ENCODE measurements at places on chromosomes 7 and 10.
A peak's percentile ranks its signal among the peaks of the same experiment; 100 is the strongest.

GRCh38 chr7:133985300-133985699 is 141.8 kb upstream of the LRGUK start:
- DNase-seq, result no peak

DNA sequence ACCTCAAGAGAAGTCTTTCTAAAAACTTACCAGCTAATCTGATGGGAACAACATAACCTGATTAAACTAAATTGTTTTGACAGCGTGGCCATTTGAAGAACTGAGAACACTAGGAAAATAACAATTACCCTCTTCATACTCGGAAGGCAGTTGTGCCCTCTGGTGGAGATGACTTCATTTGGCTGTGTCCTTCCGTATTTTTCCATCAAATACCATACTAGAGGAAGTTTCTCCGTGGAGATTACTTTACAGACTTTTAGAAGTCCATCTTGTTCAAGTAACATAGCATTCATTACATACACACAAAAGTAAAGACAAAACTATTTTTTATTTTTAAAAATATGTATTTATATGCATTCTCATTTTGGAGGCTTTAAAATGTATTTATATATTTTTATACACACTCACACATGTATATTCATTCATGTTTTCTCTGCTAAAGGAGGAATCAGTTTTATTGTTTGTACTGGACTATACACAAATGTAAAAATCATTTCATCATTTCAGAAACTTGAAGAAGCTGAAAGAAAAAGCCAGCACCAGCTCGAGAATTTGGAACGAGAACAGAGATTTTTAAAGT is 25.2 kb downstream of the SMNDC1 start:
- DNase-seq, result peak; percentile 89

GRCh38 chr7:466465-467191 is 53.0 kb downstream of the PDGFA start:
- DNase-seq, result no peak

DNA sequence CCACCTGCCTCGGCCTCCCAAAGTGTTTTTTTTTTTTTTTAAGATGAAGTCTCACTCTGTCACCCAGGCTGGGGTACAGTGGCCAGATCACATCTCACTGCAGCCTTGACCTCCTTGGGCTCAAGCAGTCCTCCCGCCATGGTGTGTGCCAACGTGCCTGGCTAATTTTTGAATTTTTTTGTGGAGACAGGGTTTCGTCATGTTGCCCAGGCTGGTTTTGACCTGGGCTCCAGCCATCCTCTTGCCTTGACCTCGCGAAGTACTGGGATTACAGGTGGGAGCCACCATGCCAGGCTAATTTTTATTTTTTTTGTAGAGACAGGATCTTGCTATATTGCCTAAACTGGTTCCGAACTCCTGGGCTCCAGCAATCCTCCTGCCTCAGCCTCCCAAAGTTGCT is 9.0 kb upstream of the MLXIPL start:
- DNase-seq, result no peak

Measured in eye (tissue), 1 donor.